Activated CD4-positive, alpha-beta T cell treated with anti-CD3 and anti-CD28 coated beads, Interleukin-2, amount 50 U/mL, for 24 hours (primary cell): ENCODE measurements at places on chromosomes 5 and 9.

GRCh38 chr5:59418808-59419207 is 474.7 kb downstream of the PDE4D start:
- no peak for DNase-seq

DNA sequence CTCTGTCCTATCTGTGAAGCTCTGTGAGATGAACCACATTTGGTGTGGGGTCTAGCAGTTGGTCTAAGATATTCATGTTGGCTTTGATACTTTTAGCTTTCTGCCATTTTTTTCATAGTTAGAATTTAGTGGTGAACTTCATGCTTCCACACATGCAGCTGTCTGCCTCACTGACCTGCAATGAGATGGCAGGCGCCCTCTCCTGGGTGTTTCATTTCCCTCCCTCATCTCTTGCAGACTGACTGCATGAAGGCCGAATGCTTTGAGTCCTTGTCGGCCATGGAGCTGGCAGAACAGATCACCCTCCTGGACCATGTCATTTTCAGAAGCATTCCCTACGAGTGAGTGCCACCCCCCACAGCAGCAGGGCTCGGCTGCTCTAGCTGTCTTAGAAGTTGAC is 26.1 kb upstream of the CKMT2 start:
- DNase-seq: no peak

- DNase-seq: no peak
Observed at GRCh38 chr9:95366731-95367325, 49.3 kb upstream of the FANCC start.

DNA sequence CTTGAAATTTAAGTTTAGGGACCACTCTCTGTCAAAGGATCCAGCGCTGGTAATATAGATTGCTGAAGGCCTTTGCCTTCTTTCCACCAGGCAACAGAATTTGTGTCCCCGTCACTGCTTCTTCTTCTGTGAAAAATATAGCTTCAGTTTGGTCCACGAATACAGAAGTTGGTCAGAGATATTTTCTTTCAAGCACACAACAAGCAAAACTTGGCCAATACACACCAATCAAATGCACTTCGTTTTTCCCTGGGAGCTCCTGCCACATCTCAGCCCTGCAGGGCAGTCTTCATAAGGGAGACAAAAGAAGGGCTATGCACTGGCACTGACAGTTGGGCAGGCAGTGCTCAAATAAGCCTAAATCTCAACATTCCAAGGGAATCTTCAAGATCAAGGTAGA is 22.9 kb downstream of the HAVCR2 start:
- DNase-seq: no peak

GRCh38 chr9:131666029-131666428 is 73.8 kb downstream of the RAPGEF1 start:
- DNase-seq: no peak

- DNase-seq: no peak
Observed at GRCh38 chr5:52786391-52786790, 1.3 kb upstream of the ITGA1 start.

DNA sequence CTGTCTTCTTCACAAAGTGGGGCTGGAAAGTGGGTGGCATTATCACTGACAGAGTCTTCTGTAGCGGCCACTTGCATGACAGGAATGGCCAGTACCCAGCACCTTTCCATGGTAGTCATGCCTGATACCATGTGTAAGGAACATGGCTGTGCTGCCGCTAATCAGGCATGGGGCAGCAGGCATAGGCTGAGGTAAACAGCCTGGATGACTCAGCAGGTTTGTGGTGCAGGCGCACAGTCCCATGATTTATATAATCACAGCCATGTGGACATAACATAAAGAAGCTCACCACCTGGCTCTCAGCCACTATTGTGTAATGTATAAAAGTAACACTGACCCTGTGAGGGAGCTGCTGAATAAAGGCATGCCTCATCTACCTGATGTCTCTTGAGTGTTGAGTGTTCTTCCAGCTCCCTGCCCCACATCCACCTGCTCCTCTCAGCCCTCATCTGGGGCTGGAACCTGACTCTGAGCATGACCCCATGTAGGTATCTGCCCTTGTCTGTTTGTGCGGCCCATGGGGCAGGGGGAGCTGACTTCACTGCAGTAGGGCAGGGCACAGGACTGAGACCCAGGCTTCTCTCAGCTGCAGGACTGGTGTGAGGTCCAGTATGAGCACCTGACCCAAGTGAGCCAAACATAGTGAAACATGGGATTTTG is 13.2 kb upstream of the ICE1 start:
- DNase-seq: no peak

GRCh38 chr9:128946571-128947276 is 679 bp downstream of the DOLK start:
- no peak for DNase-seq

GRCh38 chr5:39892708-39893107 is 467.9 kb upstream of the DAB2 start:
- no peak for DNase-seq

GRCh38 chr9:3299872-3300271 is 225.9 kb downstream of the RFX3 start:
- DNase-seq: no peak

DNA sequence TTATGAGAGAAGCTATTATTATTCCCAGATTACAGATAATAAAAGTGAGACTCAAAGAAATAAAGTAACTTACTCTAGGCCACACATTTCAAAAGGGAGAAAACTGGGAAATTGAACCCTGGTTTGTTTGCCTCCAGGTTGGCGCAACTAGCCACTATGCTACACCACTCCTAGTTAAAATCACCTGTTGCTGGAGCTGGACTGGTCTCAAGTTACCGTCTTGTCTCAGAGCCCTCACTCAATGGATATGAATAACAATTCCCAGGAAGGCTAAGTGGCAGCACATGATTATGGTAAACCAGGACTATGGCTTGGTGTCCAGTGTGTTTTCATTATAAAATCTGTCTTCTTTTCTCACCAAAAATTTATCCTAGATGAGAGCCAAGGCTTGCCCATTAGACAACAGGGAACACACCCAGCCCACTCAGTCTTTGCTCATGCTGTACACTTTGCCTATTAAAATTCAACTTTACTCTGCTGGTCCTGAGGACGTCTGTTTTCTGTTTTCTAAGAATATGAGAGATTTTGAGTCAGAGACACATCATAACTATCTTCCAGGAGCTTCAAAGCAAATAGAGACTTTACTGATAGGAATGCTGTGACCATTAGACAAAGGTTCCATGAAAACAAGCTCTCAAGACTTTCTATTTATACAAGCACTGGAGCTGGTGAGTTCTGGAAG is 58.1 kb downstream of the ADRB2 start:
- DNase-seq: no peak

DNA sequence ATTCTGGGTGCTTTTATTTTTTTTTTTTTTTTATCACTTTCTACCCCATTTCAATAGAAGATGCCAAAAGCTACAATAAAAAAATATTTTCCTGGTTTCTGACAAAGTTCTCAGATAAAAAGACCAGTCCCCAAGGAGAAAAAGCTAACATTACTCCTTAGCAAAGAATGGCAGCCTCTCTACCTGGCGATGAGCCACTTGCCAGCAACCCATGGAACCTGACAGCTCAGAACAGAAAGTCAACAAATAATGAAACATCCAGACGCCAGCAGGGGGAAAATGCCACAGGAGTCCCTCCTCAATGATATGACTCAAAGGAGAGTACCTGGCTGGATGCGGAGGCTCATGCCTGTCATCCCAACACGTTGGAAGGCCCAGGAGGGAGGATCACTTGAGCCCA is 123.2 kb downstream of the MYO10 start:
- DNase-seq: no peak

- no peak for DNase-seq
Observed at GRCh38 chr9:32705059-32705458, 69.6 kb upstream of the TAF1L start.

DNA sequence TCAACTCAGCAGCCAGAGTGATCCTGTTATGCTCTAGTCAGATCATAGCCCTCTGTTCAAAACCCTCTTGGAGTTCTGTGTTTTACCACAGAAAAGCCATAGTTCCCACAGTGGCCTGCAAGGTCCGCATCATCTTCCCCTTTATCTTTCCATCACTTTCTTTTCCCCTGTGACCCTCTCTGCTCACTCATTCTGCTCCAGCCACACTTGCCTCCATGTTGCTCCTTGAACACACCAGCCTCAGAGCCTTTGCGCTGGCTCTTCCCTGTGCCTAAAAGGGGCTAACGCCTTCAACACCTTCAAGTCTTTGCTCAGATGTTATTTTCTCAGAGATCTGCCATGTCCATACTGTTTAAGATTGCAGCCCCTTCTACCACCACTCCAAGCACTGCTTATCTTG is 26.3 kb downstream of the CSF2 start:
- DNase-seq: no peak

DNA sequence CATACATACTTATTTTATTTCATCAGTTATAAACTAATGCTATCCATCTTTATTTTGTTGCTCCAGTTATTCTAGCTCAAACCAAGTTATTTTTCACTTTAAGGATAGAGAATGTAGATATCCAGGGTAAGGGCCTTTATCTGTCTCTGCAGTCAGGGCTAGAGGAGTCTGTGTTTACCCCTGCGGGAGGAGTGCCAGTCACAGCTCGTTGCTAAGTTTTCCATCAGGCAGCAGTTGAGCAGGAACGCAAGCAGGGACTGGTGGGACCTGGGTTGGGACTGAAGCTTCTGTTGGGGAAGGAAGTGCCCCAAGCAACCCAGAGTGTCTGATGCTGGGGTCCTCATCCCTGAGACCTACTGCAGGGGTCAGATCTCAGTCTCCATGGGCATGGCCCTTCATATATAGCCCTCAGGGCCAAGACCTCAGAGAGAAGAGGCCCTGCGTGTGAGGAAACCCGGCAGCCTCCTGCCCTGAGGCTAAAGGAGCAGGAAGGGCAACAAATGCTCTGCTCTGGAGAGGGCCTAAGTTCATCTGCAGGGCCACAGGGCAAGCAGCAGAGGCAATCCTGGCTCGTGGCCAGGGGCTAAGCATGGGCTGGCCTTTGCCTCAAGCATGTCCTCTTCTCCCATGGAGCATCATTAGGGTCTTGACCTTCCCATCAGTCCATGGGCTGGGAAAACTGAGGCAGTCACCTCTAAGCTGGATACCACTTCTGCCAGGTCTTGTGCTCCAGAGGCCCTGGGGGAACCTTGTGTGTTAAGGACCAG is 6.6 kb downstream of the SLC22A4 start:
- no peak for DNase-seq

GRCh38 chr9:89862316-89862715 is 257.5 kb downstream of the GADD45G start:
- no peak for DNase-seq

DNA sequence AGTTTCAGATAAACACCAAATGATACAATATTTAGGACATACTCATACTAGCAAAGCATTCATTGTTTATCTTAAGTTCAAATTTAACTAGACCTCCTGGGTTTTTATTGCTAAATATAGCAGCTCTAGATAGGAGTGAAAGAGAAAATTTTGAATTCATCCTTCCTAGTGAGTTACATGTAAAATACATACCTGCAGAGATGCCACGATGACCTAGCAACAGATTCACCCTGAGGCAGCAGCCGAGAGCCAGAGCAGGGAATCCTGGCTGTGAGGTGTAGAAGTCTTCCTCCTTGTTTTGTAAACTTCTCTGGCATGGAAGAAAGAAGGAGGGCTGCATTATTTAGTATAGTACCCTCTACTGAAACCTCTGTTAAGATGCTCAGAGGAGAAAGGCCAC is 25.9 kb upstream of the GABRP start:
- DNase-seq: no peak

DNA sequence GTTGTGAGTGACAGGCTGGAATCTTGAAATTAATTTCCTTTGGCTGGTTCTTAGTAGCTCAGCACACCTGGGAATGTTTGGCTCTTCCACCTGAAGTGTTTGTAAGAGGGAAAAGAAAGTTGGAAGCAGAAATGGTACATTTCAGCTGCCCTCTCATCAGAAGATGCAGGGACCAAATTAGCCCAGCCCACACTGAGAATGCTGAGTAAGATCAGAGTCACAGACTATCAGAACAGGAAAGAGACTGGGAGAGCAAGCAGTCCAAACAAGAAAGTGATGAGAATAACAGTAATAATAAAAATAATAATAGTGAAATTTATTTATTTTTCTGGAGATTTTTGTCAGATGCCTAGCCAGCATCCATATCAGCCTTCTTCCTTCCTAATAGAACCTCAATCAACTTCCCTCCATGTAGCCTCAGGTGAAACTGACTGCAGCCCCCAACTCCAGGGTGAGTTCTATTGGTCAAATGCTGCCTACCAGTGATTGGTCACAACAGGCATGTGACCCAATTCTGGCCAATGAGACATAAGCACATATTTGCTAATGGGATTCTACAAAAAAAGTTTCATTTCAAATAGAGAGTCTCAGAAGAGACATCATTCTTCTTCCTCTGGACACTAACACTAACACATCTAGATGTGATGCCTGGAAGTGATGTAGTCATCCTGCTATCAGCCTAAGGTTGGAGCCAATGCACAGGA is 31.2 kb upstream of the ADRA1B start:
- no peak for DNase-seq

- DNase-seq: no peak
Observed at GRCh38 chr9:100084128-100084453, 14.7 kb downstream of the ERP44 start.

DNA sequence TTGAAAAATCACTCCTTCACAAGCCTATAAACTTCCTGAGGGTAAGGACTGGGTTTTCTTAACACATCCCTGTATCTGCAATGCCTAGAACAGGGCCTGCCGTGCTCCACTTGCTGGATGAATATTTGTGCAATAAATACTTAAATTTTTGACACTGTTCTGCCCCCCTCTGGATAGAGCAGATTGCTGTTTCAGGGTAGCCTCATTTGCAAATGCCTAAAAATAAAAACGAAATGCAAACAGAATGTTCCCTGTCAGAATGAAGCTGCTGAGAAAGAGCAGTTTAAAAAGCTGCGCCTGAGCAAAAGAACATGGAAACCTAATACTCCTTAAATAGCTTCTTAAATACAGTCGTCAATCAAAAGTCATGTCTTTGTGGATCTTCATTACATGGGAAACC is 385.3 kb downstream of the PRELID2 start:
- no peak for DNase-seq

GRCh38 chr5:95777441-95777840 is 45.1 kb downstream of the GLRX start:
- DNase-seq: no peak

GRCh38 chr5:115977988-115978387 is 15.7 kb downstream of the LVRN start:
- DNase-seq: no peak

- DNase-seq: no peak
Observed at GRCh38 chr5:165630261-165630778, 2124.9 kb downstream of the MAT2B start.

- DNase-seq: no peak
Observed at GRCh38 chr5:173878224-173878967, 9.8 kb upstream of the CPEB4 start.

DNA sequence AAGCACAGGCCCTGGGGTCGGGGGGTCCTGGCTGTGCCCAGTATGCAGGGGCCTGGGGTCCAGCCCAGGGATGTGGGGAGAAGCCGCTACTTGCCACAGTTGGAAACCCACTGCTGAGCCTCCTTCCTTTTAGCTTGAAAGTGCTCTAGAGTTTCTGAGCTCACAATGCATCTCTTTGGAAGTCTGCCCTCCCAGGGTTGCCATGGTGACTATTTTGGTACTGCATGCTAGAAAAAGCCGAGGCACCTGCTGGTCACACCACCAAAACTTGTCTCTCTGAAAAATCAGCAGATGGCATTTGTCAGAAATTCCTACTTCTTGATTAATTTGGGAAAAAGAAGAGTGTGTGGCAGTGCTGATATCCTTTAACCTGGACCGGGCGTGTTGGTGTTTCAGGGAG is 151.8 kb downstream of the SEC61B start:
- DNase-seq: no peak

- DNase-seq: no peak
Observed at GRCh38 chr5:150153957-150154617, 1.6 kb downstream of the PDGFRB start.

GRCh38 chr5:61333321-61333953 is 1.4 kb downstream of the ZSWIM6 start:
- DNase-seq: no peak
